Activated naive CD4-positive, alpha-beta T cell treated with Interleukin-2 at 50 U/mL for 16 hours (primary cell): ENCODE measurements at places on chromosomes 3 and 15.

DNA sequence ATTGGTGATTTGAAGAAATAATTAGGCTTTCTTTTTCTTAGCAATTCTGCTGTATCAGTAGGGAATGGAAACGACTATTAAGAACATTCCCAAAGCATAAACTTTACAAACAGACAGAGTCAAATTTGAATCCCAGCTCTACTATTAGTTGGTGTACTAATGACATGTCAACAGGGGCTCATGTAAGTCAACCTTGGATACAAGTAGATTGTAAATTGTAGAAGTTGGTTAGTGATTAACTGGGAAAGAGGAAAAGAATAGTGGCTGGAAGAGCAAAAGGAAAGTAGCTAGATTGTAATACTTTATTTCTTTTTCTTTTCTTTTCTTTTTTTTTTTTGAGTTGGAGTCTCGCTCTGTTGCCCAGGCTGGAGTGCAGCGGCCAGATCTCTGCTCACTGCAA is 38.6 kb upstream of the DPPA4 start:
- no peak for DNase-seq

DNA sequence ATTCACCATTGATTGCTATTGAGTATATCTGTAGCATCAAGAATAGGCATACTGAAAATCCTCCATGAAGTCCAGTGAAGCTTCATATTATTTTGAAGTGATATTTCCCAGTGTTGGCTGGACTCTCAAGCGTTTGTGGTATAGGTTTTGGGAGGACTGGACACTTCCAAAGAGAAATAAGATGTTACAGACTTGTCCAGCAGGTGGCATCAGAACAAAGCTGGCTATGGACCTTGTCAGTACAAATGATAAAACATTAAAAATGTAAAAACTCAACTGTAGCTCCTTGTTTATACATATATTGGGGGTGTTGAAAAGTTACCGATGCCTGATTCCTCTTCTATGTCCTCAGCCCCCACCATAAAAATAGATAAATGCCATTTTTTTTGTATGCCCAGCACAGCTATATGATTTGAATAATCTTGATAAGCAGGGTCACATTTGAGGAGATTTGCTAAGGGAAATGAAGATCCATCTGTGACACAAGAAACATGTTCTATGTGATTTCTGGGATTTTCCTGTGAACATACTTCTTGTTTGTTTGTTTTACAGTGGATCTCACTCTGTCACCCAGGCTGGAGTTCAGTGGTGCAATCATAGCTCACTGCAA is 54.5 kb upstream of the GOLGA6B start:
- DNase-seq = no peak

DNA sequence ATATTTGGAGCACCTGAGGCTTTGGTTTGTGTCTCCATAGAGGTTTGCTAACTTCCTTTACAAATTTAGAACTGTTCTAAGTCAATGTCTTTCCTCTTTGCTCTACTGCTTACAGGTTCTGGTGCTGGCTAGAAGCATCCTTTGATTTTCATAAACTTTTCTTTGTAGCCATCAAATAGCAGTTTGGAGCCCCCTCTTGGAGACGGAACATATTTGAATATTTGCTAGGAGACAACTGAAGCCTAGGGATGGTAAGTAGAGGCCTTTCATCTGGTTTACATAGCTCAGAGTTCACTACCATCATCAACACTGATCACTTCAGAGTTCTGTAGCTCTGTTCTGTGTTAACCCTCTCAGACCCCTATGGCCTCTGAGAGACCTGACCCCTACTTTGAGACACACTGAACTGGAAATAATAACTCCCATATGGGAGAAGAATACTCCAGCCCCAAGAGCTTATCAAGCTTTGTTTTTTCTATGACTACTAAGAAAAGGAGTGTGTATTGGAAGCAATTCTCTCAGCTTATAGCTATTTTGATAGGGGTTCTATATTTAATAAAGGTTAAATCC is 420.4 kb downstream of the EPHA3 start:
- no peak for DNase-seq

- DNase-seq = no peak
These were observed 749.0 kb downstream of the NSUN3 start for GRCh38 chr3:94811836-94812235.

DNA sequence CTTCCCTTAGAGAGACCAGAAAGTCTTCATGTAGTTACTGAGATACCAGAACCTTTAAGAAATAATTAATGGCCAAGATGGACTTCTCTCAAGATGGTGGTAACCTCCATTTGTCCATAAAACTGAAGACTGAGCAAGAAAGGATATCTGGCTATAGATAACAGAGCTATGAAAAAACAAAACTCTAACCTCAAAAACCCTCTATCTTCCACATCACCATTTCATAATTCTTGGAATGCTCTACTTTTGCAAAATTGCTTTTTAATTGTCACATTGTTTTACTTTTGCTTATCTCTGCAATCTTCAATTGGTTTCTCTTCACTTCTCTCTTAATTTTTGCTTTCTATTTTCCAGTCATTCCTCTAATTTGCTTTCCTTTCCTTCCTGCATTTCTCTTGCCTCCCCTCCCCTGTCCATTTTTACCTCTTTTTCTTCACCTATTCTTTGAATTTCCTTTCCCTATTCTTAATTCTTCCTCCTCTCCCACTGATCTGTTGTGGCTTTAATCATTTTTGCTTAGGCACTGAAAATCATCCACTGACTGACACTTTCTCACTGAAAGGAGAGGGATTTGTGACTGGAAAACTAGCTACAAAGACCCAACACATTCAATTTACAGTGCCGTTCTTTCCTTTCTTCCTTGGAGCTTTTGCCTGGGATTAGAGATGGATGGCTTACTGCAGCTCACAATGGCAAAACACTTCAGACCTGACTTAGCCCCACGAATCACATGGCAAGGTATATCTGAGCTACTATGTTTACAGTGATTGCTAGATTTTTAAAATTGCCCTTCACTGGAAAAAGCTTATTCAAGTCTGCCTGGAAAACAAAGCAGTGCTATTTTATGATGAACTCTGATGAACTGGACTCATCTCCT is 242.8 kb downstream of the CHST2 start:
- DNase-seq = no peak

- DNase-seq = no peak
These were observed 19.5 kb downstream of the ARHGEF3 start for GRCh38 chr3:56782215-56782614.

DNA sequence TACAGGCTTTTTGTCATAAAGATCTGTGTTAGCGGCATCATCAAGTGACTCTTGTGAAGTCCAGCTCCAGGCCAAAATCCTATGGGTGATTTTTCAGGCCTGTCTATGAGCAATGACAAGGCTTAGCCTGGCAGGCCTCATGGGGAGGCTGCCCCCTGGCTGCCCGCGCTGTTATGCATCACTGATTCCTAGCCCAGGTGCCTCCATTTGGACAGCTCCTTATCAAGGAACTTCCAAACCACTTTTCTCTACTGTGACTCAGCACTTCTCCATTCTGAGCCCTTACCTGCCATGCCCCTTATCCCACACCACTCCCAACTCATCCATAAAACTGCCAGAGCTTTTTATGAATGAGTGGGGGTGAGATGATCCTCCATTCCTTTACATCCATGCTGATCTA is 91.5 kb upstream of the C3orf80 start:
- no peak for DNase-seq

DNA sequence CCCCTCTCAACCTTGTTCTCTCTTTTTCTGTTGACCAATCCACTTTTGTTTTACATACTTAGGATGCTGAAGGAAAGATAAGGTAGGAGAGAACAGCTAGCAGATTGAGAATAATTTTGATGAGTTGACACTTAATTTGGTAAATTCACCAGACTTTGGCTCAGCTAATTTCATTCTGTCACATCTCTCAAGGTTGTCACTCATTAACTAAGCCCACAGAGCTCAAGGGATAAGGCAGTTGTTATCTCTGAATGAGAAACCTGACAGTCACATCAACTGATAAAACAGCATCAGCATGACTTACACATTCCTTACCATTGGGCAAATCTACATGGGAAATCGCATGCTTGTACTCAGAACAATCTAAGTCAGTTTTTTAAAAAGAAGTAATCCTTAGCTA is 591.4 kb downstream of the NLGN1 start:
- no peak for DNase-seq
